ENCODE measurements at places on chromosomes 13 and 19.

GRCh38 chr13:100330662-100331061, 241.8 kb downstream of the PCCA start:
- DNase-seq, result no peak

GRCh38 chr13:78160793-78161192, 242.2 kb upstream of the EDNRB start:
- no peak for DNase-seq

GRCh38 chr13:38398711-38399493, 49.3 kb downstream of the UFM1 start:
- peak; percentile 8 for DNase-seq

DNA sequence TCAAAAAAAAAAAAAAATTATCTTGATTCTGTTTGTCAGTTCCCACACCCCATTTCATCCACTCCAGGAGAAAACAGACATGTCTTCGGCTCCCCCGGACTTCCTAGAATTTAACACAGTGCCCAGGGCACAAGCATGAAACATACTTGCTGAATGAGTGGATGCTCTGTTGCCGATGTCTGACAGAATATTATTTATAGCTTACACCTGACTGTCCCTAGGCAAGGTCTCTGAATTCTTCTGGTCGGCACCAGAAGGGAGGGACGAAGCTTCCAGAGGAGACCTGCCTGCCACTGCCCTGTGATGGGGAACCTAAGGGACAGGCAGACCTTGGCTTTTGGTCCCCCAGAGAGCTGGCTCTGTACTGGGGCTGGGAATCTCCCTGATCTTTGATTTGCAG, 43.9 kb upstream of the PEG3 start:
- DNase-seq, result no peak

DNA sequence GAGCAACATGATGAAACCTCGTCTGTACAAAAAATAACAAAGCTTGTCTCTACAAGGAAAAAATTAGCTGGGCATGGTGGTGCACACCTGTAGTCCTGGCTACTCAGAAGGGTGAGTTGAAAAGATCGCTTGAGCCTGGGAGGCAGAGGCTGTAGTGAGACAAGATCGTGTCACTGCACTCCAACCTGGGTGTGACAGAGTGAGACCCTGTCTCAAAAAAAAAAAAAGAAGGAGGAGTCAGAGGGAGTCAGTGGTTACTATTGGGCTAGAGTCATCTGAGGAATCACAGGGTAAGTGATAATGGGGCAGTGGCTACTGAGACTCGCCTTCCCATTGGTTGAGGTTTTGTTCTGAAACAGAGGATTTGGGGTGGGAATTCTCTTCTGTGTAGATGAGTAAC, 1.9 kb upstream of the GPI start:
- no peak for DNase-seq

- DNase-seq, result no peak
These were observed 13.3 kb upstream of the PSMD8 start for GRCh38 chr19:38360839-38361631.

DNA sequence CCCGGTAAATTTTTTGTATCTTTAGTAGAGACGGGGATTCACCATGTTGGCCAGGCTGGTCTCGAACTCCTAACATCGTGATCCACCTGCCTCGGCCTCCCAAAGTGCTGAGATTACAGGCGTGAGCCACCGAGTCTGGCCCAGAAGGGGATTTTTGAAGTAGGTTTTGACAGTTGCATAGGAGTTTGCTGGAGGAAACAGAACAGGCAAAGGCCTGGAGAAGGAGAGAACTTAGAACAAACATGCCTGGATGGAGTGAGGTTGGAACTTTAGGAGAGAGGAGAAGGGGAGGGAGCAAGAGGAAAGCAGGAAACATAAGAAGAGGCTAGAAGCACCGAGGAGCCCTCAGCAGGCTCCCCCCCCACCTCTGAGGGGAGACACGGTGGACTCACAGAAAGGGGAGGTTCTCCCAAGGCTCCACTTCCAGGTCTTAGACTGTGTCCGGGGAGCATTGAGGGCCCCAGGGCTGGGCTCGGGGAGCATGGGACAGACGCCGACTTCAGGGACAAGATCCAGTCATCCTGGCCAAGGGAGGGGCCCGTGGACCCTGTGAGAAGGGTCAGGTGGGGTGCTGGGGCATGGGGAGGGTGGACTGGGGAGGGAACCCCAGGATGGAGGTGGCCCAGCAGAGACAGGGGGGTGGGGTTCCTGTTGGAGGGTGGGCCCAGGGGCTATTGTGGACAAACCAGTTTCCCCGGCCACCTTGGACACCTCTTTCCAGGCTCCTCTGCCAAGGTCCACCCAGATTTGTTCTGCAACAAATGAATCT, 1.8 kb upstream of the FBN3 start:
- no peak for DNase-seq

DNA sequence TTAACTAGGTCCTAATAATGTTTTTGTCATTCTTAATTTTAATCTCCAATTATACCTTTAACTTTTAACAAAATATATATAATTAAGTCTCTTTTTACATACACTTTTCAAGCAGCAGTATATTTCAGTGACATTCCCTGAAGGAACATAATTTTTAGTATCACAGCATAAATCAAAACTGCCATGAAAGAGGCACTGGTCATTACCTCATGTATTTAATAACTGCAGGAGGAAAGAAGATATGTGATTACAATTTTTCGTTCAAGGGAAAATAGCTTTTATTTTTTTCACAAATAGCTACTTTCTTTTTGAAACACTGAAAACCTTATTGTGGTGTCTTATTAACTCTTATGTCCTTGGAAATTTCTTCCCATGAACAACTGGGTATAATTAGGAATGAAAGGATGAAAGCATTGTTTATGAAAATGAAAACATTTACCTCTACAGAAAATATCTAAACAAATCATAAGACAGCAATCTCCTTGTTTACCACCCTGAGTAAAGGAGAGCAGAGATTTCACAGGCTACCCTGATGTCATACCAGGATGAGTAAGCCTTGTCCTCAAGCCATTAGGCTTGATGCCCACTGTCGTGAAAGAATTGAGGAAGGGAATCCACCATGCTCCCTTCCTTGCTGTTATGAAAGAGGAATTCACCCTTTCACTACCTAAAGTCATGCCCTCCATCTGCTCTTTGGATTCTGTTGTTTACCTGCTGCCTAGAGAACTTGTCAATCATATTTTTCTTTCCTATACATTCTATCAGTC, 877.2 kb upstream of the PCDH20 start:
- peak; percentile 7 for DNase-seq

DNA sequence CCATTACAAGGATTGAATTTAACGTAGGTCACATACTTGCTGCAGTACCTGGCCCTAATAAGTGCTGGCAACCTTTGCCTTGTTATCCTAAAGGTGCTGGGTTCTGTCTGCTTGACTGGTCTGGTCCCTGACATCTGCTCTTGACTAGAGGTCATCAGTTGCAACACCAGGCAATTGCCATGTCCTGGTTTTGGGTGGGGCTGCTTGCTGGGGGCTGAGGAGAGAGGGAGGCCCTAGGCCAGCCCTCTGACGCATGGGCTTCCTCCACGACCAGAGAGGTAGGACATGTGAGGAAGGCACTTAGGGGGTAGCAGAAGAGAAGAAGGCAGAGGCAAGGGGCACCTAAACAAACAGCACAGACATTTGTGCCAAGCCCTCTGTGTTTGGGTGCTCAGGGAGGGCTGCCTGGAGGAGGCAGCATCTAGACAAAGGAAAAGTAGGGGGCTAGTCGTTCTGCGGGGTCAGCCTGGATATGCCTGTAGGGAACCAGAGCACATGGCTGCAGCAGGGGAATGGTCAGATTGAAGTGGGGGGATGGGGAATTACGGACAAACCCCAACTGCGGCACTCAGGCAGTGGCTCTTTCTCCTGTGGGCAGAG, 21.7 kb downstream of the VSTM2B start:
- DNase-seq, result no peak

DNA sequence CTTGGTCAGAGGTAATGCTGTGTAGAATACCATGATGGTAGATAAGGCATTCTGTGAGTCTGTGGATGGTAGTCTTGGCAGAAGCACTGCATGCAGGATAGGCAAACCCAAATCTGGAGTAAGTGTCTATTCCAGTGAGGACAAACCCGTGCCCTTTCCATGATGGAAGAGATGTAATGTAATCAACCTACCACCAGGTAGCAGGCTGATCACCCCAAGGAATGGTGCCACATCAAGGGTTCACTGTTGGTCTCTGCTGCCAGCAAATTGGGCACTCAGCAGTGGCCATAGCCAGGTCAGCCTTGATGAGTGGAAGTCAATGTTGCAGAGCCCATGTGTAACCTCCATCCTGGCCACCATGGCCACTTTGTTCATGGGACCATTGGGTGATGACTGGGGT, 155.0 kb downstream of the RAP2A start:
- no peak for DNase-seq

GRCh38 chr13:29362849-29363604, 232.5 kb downstream of the SLC7A1 start:
- DNase-seq, result no peak

GRCh38 chr13:44464471-44464870, 90.8 kb downstream of the SERP2 start:
- DNase-seq, result no peak

- no peak for DNase-seq
These were observed 3.3 kb downstream of the REX1BD start for GRCh38 chr19:18591735-18592385.

DNA sequence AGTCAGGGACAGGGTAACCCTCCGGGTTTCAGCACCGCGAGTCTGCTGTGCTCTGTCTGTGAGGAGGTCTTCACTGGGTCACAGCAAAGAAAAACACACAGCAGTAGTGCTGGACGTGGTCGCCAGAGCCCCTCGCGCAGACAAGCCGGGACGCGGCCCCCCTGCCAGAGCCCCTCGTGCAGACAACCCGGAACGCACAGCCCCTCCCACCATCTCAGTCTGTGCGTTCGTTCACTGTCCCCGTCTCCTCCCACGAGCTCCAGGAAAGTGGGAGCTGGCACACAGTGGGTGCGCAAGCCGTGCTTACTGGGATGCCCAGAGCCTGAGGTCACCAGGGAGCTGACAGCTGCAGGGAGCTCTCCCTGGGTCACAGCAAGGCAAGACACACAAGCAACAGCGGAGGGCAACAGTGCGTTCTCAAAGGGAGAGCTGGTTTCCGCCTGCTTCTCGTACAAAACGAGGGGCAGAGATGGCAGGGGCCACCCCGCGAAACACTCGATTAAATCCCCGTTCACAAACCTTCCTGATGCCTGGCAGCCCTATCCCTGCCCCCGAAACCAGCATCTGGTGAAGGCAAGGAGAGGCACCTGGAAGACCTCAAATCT, 3.2 kb upstream of the PLPP2 start:
- no peak for DNase-seq

GRCh38 chr13:79780240-79780639, 299.3 kb downstream of the NDFIP2 start:
- no peak for DNase-seq

GRCh38 chr19:40619333-40620160, 18.4 kb downstream of the LTBP4 start:
- DNase-seq, result no peak

DNA sequence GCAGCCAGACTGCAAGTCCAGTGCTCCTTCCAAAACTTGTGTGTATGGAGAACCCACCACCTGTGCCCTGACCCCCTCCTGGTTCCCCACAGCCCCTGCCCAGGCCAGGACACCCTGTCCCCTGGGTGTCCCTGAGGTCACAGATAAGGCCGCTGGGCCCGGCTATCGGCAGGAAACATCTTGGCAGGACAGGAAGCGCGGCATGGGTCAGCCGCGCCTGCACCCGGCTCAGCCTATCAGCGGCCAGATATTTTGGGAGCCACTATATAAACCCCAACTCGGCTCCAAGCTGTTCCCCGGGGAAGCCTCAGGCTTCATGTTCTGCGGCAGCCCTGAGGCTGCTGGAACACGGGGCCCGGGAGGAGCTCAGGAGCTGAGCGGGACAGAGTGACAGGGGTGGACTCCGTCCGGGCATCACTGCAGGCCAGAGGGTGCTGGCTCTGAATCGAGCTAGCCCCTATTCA, 60.8 kb downstream of the AP1M1 start:
- DNase-seq, result no peak

DNA sequence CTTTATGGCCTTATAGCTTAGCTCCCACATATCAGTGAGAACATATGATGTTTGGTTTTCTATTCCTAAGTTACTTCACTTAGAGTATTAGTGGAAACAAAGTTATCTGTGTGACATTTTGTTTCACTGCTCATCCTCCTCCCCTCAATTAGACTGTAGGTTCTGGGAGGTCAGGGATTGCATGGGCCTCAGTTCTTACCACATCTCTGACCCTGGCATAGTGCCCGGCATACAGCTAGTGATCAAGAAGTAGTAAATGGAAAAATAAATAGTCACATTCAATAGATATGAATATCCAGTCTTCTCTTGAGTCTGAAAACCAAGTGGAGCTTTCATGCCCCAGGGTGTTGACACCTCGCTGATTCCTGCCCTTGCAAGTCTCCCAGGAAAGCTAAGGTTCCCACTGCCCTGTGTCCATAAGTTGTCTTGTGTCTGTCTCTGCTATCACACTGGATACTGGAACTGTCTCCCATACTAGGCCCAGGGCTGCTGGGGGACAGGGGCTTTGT, 249.5 kb upstream of the TSHZ3 start:
- no peak for DNase-seq

- DNase-seq, result no peak
These were observed 2.9 kb downstream of the C3 start for GRCh38 chr19:6717441-6717971.

DNA sequence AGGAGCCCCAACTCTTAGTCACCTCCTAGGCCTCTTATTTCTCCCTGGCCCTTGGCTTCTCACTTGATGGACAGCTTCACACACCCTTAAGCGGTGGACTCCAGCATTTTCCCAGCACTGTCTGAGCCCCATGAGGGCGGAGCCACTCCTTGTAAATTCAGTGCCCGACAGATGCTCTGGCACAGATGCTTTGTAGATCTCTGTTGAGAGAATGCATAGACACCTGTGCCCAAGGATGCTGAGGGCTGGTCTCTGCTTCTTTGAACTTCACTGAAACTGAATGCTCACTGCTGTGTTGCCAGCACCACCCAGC, 3.3 kb downstream of the SYCN start:
- no peak for DNase-seq

- peak; percentile 89 for DNase-seq
These were observed 51.1 kb upstream of the ZNRF4 start for GRCh38 chr19:5403968-5404640.

DNA sequence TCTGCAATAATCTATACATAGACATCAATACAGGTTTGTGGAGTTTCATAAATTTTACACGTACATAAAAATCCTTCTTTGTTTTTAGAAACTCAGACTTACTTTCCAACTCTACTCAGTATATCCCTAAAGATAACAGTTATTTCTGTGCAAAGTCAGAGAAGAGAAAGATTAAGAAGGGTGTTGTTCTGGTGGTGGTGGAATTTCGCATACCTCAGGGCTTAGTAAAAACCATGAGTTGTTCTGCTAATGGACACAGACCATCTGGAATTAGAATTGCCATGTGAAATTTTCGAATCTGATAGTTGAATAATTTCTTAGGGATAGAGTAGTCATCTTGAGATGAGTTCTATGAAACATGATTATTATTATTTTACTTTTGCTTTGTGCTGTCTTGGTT, 102.7 kb downstream of the ZAR1L start:
- DNase-seq, result peak; percentile 34

Measured in NCI-H226 (cell line).